NCI-H2029 treated with DMSO at 0.1 percent for 48 hours (cell line): ENCODE measurements at places on chromosomes 2 and 18.

DNA sequence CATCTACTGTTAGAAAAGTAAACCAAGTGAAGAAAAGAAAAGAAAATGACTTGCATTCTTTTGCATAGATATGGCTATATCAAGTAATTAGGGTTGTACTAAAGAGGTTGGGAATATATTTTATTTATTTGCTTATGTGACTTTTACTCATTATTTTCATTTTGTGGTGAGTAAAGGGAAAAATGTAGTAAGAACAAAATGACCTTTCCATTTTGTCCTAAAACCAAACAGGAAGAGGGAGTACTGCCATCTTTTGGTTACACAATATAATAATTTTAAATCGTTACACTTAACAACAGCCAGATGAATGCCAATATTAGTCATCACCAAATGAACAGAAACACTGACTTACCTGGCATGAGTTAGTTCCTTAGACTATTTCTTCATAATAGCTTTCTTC, 47.3 kb upstream of the NDUFV2 start:
- no peak for DNase-seq

DNA sequence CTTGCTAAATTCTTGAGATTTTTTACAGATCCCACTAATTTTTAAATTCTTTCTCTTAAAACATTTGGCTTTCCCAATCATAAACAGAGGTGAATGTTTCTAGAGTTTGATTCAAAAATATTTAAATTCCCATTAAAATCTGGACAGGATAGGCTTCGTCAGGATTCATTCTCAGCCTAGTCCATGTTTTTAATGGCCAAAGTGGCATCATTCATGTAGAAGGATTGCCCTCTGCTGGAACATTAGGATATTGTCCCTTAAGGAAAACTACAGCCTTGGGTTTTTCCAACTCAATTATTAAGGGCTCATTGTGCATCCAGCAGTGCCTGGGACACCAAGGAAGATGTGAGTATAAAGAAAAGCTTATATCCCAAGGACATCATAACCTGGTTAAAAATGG, 71.7 kb downstream of the TPGS2 start:
- peak; percentile 28 for DNase-seq

- no peak for DNase-seq
These were observed 6.7 kb upstream of the RAB12 start for GRCh38 chr18:8602557-8602956.

DNA sequence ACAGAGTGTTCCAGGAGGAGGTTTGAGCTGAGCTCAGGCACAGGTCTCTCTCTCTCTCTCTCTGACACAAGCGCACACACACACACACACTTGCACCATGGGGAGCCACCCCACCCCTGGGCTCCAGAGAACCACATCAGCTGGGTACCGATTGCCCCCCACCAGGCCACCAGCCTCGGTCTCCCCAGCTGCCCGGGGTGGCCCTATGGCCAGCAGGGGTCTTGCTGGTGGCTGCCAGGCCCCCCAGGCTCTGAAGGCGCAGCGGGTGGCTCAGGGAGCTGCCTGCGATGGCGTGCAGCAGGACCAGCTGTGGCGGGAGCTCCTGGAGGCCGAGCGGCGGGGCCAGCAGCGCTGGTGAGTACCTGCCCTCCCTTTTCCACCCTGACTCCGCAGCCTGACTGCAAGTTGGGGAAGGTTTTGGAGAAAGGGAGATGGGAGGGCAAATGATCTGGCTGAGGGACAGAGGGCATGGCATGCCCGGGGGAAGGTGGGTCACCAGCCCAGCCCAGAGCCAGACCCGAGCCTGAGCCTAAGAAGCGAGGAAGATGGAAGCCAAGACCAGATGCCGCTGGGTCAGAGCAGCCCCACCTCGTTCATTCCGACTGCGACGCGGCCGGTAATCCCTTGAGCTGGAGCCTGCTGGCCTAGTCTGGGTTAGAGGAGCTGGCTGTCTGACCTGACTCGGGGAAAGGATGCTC, 21.9 kb upstream of the SLC66A3 start:
- no peak for DNase-seq

DNA sequence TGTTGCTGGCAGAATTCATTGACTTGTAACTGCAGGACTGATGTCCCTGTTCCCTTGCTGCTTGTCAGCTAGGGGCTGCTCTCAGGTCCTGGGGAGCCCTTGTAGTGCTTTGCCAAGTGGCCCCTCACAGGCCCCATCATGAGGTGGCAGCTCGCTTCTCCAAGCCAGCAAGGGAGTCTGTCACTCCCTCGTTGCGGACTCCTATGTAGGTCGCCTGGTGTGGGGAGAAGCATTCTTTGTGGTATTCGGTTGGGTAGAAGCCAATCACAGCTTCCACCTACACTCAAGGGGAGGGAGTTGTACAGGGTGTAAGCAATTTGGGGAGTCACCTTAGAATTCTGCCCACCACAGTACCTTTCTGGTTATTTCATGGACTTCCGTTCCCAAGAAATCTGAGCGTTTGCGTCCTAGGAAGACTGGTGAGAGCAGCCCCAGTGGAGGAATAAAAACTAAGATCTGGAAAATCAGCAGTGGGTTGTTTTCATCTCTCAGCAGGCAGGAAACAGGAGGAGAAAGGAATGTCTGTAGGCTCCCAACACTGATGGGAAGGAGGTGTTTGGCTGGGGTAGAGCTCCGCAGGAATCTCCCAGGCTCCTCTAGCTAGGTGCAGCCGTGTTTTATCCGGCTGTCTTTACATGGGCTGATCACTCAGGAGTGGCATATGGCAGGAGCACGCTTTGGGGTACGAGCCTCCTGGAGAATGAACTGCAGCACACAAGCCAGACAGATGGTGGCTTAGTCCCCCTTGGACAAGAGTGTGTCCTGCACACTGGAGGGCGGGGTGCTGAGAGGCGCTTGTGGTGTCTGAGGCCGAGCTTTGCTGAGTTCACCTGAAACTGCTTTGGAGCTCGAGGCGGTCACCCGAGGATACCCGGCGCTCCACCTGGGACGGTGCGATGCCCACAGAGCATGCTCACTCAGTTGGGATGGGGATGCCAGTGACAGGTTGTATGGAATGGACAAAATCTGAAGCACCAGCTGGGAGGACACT, 58.3 kb downstream of the LDLRAD4 start:
- DNase-seq, result no peak

- no peak for DNase-seq
These were observed 34.8 kb downstream of the LBH start for GRCh38 chr2:30266051-30266621.

- no peak for DNase-seq
These were observed 1.3 kb downstream of the KIAA2012 start for GRCh38 chr2:202074324-202074723.

DNA sequence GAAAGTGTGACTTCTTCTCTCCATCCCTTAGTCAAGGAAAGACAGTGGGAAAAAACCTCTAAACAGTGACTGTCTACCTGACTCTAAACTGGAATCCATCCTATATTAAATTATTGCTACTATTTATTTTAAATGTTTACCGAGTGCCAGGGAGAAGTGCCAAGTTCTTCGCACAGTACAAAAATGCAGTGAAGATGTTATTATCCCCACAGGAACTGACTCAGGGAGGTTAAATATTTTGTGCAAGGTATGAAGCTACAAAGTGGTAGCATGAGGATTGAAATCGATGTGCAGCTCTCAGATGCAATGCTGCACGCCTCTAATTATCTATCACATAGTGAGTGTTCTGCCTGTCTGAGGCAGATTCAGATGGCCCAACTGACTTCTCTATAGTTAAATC, 91.1 kb downstream of the MEP1B start:
- DNase-seq, result no peak

DNA sequence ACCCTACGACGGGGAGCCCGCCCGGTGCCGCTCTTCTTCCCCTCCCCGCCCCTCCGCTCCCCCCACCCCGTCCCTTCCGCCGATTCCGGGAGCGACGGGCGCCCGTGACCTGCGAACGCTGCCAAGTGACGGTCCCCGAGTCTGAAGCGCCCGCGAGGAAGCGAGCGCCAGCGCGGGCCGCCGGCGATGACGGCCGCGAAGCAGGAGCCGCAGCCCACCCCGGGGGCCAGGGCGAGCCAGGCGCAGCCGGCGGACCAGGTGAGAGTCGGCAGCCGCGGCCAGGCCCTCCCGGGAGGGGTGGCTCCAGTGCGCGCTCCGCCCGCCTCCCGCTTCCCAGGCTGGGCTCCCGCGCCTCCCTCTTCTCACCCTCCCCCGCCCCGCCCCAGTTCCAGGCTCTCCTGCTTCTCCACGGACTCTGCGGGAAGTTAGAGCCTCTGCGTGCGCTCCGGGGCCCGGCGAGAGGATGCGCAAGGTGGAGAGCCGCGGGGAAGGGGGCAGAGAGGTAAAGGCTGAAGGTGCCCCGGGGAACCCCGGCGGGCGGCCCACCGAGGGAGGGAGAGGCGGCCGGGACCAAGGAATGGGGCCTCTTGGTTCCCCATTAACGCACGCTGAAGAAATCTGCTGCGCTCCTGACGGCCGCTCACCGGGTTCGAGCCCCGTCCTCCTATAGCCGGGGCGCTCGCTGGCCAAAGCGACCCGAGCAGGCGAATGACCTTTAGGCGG, 719.5 kb downstream of the DPP10 start:
- DNase-seq, result no peak

GRCh38 chr2:70089220-70089982, 2.1 kb downstream of the PCBP1 start:
- DNase-seq, result peak; percentile 89

DNA sequence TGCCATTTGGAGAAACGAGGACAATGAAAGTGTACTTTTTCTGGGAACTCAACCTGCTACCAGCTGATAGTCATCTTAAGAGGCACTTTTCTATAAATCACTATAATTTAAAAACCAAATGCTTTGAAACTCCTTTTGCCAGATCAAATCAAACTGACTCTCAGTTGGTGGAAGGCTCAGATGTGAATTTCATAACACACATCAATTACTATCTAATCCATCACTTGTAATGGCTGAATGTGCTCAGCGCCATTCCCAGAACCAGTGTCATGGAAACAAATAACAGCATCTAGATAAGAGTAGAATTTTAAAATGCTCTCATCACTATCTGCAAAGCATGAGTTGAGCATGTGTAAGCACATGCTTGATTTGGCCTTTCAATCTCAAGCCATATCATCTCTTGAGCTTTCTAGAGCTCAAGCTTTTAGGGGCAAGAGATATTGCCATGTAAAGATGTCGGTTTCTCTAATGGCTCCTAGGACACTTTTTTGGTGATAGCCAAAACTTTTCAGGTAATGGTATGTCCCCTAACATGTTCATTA, 223.1 kb upstream of the ACVR2A start:
- no peak for DNase-seq

GRCh38 chr2:235127931-235128330, 176.1 kb downstream of the SH3BP4 start:
- DNase-seq, result no peak

- no peak for DNase-seq
These were observed at the start of gene KCNE4 for GRCh38 chr2:223051693-223052289. TSS of gene KCNE4 (plus strand) at chr2:223052190. CDS start at chr2:223052831, 641 bp downstream.

GRCh38 chr2:189178726-189179569, 613 bp downstream of the COL5A2 start:
- no peak for DNase-seq

DNA sequence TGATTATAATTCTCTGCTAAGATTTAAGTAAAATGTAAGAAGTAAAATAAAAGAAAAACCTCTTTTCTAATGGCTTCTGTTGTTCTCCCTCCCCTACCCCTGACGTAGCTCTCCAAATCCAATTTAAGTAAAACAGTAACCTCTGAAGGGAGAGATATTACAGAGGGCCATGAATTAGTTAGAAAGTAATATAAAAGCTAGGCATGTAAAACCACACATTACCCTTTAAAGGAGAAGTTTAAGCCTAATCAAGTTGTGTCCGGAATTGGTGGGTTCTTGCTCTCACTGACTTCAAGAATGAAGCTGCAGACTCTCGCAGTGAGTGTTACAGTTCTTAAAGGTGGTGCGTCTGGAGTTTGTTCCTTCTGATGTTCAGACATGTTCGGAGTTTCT, 116.9 kb upstream of the SCN7A start:
- no peak for DNase-seq
